ENCODE measurements at places on chromosomes 13 and 19. TPM values are rescaled to one million over a fixed set of nuclear protein-coding genes. Genes with fewer than 3 reads are reported as not detected.

- no peak overlapping the region for H3K27ac ChIP-seq
- no peak for DNase-seq
- no peaks in the 10 kb centered on the region for H3K36me3 ChIP-seq
- no peaks in the 10 kb centered on the region for H3K27me3 ChIP-seq
These were observed 4.3 kb upstream of the POSTN start for GRCh38 chr13:37602733-37603381.

DNA sequence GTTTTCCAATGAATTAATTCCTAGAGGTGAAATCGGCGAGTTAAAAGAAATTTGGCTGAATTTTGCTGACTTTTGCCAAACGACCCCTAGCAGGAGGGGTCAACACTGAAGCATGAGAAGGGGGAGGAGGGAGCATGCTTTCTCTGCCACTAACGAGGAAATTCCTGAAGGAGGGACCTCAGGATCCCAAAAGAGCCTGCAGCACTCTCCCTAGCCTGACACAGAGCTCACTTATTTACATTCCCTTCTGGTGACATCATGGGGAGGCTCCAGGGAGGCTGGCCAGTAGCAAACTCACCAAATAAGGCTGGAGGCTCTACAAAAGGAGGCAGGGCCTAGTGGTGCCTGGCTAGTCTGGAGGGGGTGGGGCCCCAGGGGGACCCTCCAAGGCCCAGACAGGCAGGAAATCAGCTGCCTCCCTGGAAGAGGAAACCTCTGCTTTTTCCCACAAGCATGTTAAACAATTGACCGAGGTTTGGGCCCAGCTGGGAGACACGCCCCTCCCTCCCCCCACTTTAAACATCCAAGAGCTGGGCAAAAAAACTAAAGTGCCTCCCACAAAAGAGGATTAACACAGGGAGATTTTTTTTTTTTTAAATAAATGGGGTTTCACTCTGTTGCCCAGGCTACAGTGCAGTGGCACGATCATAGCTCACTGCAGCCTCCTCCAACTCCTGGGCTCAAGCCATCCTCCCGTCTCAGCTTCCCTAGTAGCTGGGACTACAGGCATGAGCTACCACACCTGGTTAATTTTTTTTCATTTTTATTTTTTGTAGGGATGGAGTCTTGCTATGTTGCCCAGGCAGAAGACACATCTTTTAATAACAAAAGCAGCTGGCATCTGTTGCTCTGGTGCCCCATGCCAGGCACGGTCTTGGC lies 2.1 kb downstream of the DAPK3 start:
- peaks cover 6% of the 10 kb centered on the region for H3K36me3 ChIP-seq
- H3K4me3 ChIP-seq = no peak overlapping the region
- H3K27ac ChIP-seq = peak overlapping the region; percentile 93
- no peaks in the 10 kb centered on the region for H3K27me3 ChIP-seq
- peak; percentile 84 for DNase-seq
- peaks cover 61% of the 10 kb centered on the region for H3K4me1 ChIP-seq

CFAP97D2 gene
- total RNA-seq = not detected

GRCh38 chr13:66845393-66845792 lies 384.7 kb downstream of the PCDH9 start:
- no peak overlapping the region for H3K27ac ChIP-seq
- no peak overlapping the region for H3K4me3 ChIP-seq
- DNase-seq = no peak
- H3K4me1 ChIP-seq = no peaks in the 10 kb centered on the region

SH2D3A gene
- total RNA-seq = 18.4 TPM

GRCh38 chr13:50417597-50417996 lies 402.4 kb downstream of the KCNRG start:
- peaks cover 13% of the 10 kb centered on the region for H3K4me1 ChIP-seq
- no peak overlapping the region for H3K27ac ChIP-seq
- no peak for DNase-seq
- no peak overlapping the region for H3K4me3 ChIP-seq
- H3K36me3 ChIP-seq = no peaks in the 10 kb centered on the region

- no peaks in the 10 kb centered on the region for H3K27me3 ChIP-seq
- no peak overlapping the region for H3K4me3 ChIP-seq
- no peak for DNase-seq
- no peak overlapping the region for H3K27ac ChIP-seq
These were observed 16.0 kb downstream of the PRKCSH start for GRCh38 chr19:11451327-11451870.

DNA sequence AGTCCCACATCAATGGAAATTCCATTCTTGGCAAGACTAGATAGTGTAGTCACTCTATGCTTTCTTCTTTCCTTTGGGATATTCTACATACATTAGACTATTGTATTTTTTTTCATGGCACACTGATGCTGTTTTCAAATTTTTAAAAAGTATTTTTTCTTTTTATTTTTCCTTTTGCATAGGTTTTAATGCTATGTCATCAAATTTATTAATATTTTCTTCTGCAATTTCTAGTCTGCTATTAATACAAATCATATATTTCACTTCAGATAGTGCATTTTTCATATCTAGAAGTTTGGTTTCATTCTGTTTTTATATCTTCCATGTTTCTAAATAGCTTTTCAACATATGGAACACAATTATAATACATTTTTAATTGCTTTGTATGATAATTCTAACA lies 2050.1 kb upstream of the PRR20A start:
- H3K27ac ChIP-seq = no peak overlapping the region
- no peak for DNase-seq
- H3K36me3 ChIP-seq = no peaks in the 10 kb centered on the region
- no peak overlapping the region for H3K4me3 ChIP-seq
- H3K27me3 ChIP-seq = no peaks in the 10 kb centered on the region

GRCh38 chr19:33291623-33292534 lies 10.5 kb downstream of the CEBPA start:
- no peaks in the 10 kb centered on the region for H3K27me3 ChIP-seq
- H3K36me3 ChIP-seq = no peaks in the 10 kb centered on the region
- no peak overlapping the region for H3K4me3 ChIP-seq
- no peak for DNase-seq

PLK5 gene
- total RNA-seq = not detected

GRCh38 chr13:110769097-110769496 lies 55.6 kb downstream of the ING1 start:
- no peaks in the 10 kb centered on the region for H3K36me3 ChIP-seq
- no peaks in the 10 kb centered on the region for H3K27me3 ChIP-seq
- H3K4me3 ChIP-seq = no peak overlapping the region
- H3K4me1 ChIP-seq = no peaks in the 10 kb centered on the region

COG6 gene
- total RNA-seq = 13.5 TPM

- no peak overlapping the region for H3K4me3 ChIP-seq
- peaks cover 6% of the 10 kb centered on the region for H3K4me1 ChIP-seq
- no peak for DNase-seq
- H3K27me3 ChIP-seq = no peaks in the 10 kb centered on the region
- H3K27ac ChIP-seq = peak overlapping the region; percentile 66
- H3K36me3 ChIP-seq = no peaks in the 10 kb centered on the region
These were observed 499.1 kb downstream of the DIAPH3 start for GRCh38 chr13:59664586-59664985.

DNA sequence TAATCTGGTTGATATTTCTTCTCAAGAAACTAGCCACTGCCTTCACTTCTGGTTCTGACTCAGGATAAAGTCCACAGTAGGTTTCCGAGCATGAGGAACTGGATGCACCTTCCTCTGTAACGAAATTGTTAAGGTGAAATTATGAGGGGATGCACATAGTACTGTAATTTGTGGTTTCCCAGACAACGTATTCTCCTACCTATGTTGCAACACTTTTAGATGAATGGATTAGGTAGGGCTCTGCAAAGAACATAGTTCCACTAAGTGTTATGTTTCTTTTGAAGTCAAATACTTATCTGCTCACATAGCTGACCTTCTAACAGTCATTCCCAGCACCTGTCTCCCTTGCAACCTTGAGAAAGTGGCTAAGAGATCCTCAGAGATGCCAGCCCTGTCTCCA lies 5.7 kb upstream of the ZC3H13 start:
- H3K4me3 ChIP-seq = no peak overlapping the region
- H3K27ac ChIP-seq = no peak overlapping the region
- peaks cover 4% of the 10 kb centered on the region for H3K27me3 ChIP-seq
- peaks cover 4% of the 10 kb centered on the region for H3K4me1 ChIP-seq
- DNase-seq = no peak

ATP4A gene
- total RNA-seq = 8.2 TPM

- no peaks in the 10 kb centered on the region for H3K27me3 ChIP-seq
- no peaks in the 10 kb centered on the region for H3K36me3 ChIP-seq
- H3K27ac ChIP-seq = no peak overlapping the region
- DNase-seq = no peak
- H3K4me1 ChIP-seq = no peaks in the 10 kb centered on the region
These were observed 14.6 kb downstream of the GTPBP3 start for GRCh38 chr19:17351815-17352435.

DNA sequence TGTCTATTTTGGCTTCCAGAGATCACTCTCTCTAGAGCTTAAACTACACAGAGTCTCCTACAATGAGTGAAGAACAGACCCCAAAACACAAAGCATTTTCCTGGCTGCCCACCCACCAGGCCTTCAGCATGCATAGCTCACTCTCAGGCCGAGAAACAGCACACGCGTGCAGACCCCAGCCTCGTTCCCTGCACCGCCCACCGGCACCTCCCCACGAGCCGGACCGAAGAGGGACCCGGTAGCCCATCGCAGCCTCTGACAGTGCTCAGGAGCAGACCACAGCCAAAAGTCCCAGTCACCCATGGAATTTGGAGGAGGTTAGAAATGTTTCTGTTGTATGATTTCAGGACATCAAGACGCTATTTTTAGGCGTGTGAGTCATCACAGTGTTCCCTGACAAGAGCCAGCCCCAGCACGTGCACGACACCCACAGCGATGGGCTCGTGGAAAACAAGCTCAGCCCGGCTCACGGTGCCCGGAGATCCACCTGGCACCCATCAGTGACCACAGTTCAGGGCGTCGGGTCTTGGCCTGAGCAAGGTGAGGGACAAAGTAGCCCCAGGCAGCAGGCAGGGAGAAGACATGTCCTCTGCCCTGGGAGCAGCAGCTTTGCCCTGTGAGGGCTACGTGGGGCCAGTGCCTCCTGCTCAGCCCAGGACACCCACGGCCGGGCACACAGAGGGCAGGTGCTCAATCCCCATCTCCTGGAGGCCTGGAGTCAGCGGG lies 50.1 kb upstream of the SPACA7 start:
- no peaks in the 10 kb centered on the region for H3K36me3 ChIP-seq
- H3K4me3 ChIP-seq = no peak overlapping the region
- peaks cover 6% of the 10 kb centered on the region for H3K4me1 ChIP-seq
- no peak overlapping the region for H3K27ac ChIP-seq
- no peak for DNase-seq

GRCh38 chr13:25945596-25945995 lies 106.2 kb downstream of the SHISA2 start:
- H3K4me3 ChIP-seq = no peak overlapping the region
- no peak for DNase-seq
- no peaks in the 10 kb centered on the region for H3K36me3 ChIP-seq
- H3K4me1 ChIP-seq = no peaks in the 10 kb centered on the region
- no peaks in the 10 kb centered on the region for H3K27me3 ChIP-seq

- no peak overlapping the region for H3K4me3 ChIP-seq
- no peak overlapping the region for H3K27ac ChIP-seq
- H3K27me3 ChIP-seq = no peaks in the 10 kb centered on the region
- no peaks in the 10 kb centered on the region for H3K36me3 ChIP-seq
These were observed 354.5 kb upstream of the NBEA start for GRCh38 chr13:34587576-34587975.

GRCh38 chr13:51614350-51614786 lies 30.1 kb downstream of the WDFY2 start:
- H3K4me1 ChIP-seq = peaks cover 45% of the 10 kb centered on the region
- H3K36me3 ChIP-seq = no peaks in the 10 kb centered on the region

DNA sequence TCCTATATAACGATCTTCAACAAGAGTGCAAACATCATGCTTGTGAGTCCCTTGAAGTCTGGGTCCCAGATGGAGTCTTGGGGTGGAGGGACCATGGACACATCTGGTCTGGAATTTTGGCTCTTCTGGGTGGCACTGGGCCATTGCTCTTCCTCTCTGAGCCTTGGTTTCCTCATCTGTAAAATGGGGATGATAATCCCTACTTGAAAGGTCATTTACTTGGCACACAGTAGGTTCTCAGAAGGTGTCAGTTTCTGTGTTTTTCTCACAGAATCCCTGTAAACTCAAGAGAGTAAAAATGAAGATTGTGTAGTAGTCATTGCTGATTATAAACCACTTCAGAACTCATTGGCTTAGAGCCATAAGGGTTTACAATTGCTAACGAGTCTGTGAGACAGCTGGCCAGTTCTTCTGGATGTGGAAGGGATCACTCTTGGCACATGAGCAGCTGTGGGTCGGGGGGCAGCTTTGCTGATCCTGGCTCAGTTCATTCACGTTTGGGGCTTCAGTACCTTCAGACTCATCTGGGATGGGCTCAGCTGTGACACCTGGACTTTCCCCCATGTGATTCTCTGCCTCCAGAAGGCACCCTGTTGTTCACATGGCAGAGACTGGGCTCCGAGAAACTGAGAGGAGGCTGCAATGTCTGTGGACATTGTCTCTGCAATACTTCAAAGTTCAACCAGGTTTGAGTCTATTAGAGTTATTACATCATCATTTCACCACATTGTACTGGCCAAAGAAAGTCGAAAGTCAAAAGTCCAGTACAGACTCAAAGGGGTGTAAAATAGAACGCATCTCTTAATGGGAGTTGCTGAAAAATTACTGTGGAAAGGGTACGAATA lies 7.8 kb downstream of the CYP4F12 start:
- H3K27ac ChIP-seq = no peak overlapping the region
- H3K4me3 ChIP-seq = no peak overlapping the region
- no peaks in the 10 kb centered on the region for H3K4me1 ChIP-seq
- H3K36me3 ChIP-seq = no peaks in the 10 kb centered on the region
- H3K27me3 ChIP-seq = no peaks in the 10 kb centered on the region

PTGER1 gene
- 3.6 TPM for total RNA-seq

FBXO27 gene
- total RNA-seq = 4.3 TPM

- H3K27me3 ChIP-seq = no peaks in the 10 kb centered on the region
- H3K27ac ChIP-seq = no peak overlapping the region
- H3K4me1 ChIP-seq = no peaks in the 10 kb centered on the region
- no peaks in the 10 kb centered on the region for H3K36me3 ChIP-seq
- H3K4me3 ChIP-seq = no peak overlapping the region
These were observed 26.4 kb upstream of the TPTE2 start for GRCh38 chr13:19587635-19588300.

PCDH17 gene
- 21.8 TPM for total RNA-seq

KIR3DL2 gene
- total RNA-seq = not detected

DNA sequence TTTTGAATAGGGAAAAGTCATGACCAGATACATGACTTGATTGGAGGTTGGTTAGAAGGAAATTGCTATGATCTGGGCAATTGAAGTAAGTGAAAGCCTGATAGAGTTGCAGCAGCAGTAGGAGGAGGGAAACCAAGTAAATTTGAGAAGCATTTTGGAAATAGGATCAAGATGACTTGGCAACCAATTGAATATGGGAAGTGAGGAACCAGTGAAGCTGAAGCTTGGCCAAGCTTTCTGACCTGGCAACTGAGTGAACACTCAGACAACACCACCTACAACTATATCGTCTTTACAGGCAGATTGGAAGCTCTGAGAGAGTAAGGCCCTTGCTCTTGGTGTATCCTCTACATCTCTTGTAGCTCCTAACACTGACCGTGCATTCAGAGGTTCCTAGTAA lies 16.2 kb upstream of the KATNAL1 start:
- no peaks in the 10 kb centered on the region for H3K36me3 ChIP-seq
- no peak overlapping the region for H3K4me3 ChIP-seq
- H3K27me3 ChIP-seq = no peaks in the 10 kb centered on the region
- H3K4me1 ChIP-seq = no peaks in the 10 kb centered on the region
- no peak overlapping the region for H3K27ac ChIP-seq

Data from body of pancreas (tissue), 4 donors.